ENCODE measurements at places on chromosomes 6 and 20.

GRCh38 chr6:23200946-23201345 is 631.6 kb downstream of the HDGFL1 start:
- DNase-seq = no peak

DNA sequence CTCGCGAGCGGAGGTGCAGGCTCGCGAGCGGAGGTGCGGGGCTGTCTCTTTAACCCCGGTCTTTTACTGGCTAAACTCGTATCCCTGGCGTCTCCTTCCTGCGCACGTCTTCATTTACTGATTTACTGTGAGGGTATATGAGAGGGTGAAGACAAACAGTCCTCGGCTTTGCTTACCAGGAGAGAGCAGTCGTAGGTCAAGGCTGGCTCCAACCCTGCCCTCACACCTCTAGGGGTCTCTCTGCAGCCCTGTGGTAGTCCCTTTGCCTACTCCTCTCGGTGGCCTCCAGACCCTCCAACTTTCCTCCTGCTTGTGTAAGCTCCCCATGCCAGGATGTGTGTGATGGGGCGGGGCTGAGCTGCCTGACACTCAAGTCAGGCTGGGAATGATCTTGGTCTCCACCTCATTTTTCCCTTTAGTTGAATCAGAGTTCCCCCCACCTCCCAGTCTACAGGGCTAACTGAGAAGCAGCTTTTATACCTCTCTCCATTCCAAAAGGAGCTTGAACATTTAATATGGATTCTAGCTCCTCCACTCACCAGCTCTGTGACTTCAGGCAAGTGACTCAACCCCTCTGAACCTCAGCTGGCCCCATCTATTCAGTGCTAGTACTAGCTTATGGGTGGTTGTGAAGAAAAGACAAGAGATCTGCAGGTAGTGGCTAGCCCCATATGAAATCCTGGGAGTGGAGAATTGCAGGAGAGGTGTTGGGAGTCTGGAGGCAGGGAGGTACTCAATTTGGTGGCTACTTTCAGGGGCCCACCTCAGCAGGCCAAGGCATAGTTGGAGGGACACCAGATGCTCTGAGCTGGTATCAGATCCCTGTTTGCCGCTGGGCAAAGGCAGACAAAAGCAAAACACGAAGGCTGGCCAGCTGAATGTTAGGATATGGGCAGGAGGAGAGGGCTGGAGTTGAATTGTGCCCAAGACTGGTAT is 902 bp downstream of the SLC29A1 start:
- no peak for DNase-seq

- no peak for DNase-seq
These were observed 166.5 kb upstream of the MYLIP start for GRCh38 chr6:15962449-15962764.

GRCh38 chr20:3890999-3891929 is 2.1 kb downstream of the PANK2 start:
- no peak for DNase-seq

- no peak for DNase-seq
These were observed 96.0 kb downstream of the DTD1 start for GRCh38 chr20:18683839-18684238.

GRCh38 chr6:157669747-157670216 is 153.3 kb upstream of the SNX9 start:
- DNase-seq = no peak

DNA sequence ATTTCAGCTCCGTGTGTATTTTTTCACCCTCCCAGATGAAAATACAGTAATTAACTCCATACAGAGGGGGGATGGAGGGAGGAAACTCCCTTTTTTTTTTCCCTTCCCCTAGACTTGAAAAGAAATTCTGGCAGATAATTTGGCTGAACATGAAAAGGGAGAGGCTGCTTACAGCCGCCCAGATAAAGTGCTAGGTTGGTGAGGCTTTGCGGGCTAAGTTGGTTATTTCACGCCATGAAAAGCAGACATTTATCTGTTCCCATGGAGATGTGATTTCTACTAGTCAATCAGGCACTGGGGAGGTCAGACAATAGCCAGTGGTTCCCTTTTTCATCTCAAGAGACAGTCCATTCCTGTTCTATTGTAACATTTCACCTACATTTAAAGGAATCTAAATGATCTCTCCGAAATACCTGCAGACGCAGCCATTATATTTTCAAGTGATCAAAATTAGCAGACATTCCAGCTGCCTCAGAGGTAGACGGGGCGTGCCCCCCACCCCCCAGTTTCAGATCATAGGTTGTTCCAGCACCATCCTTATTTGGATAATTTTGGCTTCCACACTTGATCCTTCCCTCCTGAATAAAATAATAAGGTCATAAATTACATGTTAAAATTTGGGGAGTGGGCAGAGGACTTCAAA is 143.9 kb upstream of the ZNF217 start:
- no peak for DNase-seq

GRCh38 chr6:111743862-111744692 is 129.2 kb downstream of the FYN start:
- DNase-seq = no peak

DNA sequence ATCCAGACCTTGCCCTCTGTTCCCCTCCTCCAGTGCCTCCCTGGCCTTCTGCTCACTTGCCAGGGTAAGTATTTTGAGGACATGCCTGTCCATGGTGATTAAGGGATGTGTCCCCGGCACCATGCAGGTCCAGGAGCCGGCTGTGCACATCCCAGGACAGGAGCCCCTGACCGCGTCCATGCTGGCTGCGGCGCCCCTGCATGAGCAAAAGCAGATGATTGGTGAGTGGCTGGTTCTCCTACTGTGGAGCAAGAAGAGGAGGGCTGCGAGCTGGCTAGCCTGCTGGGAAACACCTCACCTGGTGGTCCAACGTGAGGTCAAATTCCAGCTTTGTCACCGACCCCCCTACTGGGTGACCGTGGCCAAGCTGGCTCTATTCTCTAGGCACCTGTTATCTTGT is 23.7 kb downstream of the TOMM34 start:
- no peak for DNase-seq

DNA sequence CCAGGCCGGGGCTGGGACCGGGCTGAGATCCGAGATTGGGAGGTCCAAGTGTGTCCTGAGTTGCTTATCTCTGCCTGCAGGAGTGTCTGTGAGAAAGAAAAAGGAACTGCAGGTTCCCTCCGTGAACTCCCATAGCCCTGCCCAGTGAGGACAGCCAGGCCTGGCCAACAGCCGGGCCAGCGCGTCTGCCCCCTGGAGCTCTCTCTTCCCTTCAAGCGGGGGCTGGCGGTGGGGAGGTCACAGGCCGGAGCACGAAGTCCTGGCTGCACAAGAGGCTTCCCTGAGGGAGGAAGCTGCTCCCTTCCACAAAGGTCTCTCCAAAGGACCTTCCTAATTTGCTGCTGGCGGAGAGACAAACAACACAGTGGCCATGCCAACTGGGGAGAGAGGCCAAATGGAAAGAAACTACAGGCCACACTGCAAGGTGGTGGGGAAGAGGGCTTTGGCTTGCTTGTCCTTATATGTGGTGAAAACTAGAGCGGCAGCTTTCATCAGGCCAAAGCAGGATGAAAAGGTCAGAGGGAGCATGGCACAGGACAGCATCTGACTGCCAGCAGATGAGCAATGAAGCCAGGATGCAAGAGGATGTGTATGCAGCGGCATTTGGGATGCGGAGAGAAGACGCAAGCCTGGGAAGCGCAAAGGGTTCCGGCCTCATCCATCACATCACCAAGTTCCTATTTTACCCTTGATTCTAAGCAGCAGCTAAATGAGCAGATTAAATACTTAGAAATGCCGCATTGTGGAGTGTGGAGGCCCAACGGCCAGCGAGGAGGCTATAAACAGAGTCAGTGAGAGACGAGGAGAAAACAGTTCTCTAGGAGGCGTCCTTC is 260.0 kb downstream of the ERMARD start:
- DNase-seq = no peak

- DNase-seq = no peak
These were observed at the start of gene C20orf173 for GRCh38 chr20:35529552-35529951. Gene C20orf173 (minus strand): TSS chr20:35529652. CDS start chr20:35529373, 279 bp downstream.

GRCh38 chr6:27684264-27685211 is 211.6 kb upstream of the ZNF184 start:
- DNase-seq = no peak

DNA sequence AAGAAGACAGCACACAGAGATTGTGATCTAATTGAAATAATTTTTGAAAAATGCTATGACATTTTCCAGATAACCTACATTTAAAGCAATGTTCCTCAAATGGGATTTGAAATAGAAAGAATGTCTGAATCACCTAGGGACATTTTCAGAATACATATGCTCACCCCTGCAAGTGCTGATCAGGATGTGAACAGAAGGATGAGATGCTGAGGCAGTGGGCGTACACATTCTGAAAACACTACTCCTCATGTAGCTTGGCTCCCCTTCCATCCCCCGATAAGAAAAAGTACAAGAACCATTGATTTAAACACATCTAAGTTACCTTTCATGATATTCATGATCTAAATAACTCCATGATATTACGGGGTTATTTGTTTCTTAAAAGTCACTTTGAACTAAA is 29.9 kb upstream of the HINT3 start:
- no peak for DNase-seq

GRCh38 chr20:13017235-13017634 is 8.5 kb downstream of the SPTLC3 start:
- no peak for DNase-seq

- DNase-seq = no peak
These were observed 22.0 kb upstream of the PERP start for GRCh38 chr6:138129190-138129589.

GRCh38 chr20:41425180-41425884 is 58.7 kb upstream of the EMILIN3 start:
- no peak for DNase-seq

DNA sequence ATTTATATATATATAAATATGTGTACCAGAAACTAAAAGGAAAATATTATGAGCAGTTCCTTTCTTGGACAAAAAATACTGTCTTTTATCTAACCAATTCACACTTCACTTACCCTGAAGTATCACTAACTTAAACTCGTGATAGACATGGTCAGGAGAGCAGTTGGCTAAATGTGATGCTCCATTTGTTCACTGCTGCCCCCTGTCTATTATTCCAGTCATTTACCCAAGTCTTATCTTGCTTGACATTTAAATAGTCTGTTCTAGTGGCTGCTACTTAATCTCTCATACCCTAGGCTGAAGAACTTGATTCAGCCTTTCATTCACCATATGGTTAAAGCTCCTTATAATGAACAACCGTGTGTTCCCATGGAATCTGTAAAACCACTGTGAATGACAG is 789.6 kb upstream of the EYS start:
- no peak for DNase-seq

- no peak for DNase-seq
These were observed 28.7 kb downstream of the TXNDC5 start for GRCh38 chr6:7881765-7882500.

DNA sequence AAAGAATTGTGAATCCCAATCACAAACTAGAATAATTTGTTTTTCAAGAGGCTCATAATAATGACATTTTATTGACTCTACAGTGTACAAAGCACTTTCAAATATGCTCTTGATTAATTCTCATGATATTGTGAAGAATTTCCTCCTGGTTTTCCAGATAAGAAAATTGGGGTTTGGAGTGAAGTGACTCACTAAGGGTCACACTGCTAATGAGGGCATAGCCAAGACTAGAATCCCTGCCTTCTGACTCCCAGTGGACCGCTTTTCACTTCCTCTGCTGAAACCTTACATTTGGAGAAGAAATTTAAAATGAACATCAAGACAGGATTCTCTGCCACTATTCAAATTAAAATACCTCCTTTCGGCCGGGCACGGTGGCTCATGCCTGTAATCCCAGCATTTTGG is 38.3 kb upstream of the LTV1 start:
- DNase-seq = no peak

GRCh38 chr6:108715832-108716231 is 132.4 kb upstream of the ARMC2 start:
- DNase-seq = no peak

- no peak for DNase-seq
These were observed 132.5 kb downstream of the EPM2A start for GRCh38 chr6:145602726-145603326.

DNA sequence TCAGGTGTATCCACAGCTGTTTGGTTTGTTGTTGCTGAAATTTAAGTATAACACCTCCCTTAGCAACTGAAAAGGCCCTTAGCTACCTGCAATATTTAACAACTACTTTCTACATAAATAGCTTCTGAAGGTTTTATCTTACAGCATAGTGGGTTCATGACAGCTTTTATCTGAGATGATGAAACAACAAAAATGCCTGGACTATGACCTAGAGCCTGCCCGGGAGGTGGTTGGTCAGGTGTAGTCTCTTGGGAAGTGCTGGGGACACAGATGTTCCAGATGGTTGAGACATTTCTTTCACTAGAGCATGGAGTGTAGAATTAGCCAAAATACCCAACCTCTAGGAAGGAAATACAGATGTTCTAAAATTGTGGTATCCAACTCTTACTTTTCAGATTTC is 705.4 kb downstream of the MAFB start:
- DNase-seq = no peak

DNA sequence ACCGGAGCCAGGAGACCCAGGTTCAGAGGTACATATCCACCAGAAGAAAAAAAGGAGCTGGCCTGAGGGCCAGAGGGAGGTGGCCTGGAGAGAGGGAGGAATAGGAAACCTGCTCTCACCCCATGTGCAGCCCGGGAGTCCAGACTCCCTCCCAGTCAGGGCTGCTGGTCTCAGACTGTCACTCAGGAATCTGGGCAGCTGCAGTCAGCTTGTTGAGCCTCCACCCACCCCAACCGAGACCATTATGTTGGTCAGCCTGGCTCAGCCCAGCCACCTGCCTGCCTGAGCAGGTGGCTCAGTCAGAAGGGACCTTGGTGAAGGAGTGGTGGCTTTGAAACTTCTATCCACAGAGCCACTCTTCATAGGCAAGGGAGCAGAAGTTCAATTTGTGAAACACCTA is 53.3 kb upstream of the EPB41L1 start:
- DNase-seq = no peak

- no peak for DNase-seq
These were observed 8.1 kb upstream of the APCDD1L start for GRCh38 chr20:58523072-58523970.

GRCh38 chr20:2804852-2805688 is 4.6 kb upstream of the CPXM1 start:
- DNase-seq = no peak

DNA sequence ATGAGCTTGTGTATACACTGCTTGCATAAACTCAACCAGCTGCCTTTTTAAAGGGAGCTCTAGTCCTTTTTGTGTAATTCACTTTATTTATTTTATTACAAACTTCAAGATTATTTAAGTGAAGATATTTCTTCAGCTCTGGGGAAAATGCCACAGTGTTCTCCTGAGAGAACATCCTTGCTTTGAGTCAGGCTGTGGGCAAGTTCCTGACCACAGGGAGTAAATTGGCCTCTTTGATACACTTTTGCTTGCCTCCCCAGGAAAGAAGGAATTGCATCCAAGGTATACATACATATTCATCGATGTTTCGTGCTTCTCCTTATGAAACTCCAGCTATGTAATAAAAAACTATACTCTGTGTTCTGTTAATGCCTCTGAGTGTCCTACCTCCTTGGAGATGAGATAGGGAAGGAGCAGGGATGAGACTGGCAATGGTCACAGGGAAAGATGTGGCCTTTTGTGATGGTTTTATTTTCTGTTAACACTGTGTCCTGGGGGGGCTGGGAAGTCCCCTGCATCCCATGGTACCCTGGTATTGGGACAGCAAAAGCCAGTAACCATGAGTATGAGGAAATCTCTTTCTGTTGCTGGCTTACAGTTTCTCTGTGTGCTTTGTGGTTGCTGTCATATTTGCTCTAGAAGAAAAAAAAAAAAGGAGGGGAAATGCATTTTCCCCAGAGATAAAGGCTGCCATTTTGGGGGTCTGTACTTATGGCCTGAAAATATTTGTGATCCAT is 15.3 kb downstream of the TNFAIP3 start:
- DNase-seq = no peak
